ENCODE measurements at places on chromosomes 12 and 14.

GRCh38 chr14:58752771-58753201 is 115.0 kb downstream of the DACT1 start:
- no peak for DNase-seq

- DNase-seq, result no peak
Measured at GRCh38 chr14:36767603-36768281, 106.1 kb downstream of the PAX9 start.

- DNase-seq, result no peak
Measured at GRCh38 chr14:51652168-51653078, 713 bp downstream of the FRMD6 start.

GRCh38 chr12:112380663-112381405 is 1.4 kb downstream of the HECTD4 start:
- DNase-seq, result no peak

DNA sequence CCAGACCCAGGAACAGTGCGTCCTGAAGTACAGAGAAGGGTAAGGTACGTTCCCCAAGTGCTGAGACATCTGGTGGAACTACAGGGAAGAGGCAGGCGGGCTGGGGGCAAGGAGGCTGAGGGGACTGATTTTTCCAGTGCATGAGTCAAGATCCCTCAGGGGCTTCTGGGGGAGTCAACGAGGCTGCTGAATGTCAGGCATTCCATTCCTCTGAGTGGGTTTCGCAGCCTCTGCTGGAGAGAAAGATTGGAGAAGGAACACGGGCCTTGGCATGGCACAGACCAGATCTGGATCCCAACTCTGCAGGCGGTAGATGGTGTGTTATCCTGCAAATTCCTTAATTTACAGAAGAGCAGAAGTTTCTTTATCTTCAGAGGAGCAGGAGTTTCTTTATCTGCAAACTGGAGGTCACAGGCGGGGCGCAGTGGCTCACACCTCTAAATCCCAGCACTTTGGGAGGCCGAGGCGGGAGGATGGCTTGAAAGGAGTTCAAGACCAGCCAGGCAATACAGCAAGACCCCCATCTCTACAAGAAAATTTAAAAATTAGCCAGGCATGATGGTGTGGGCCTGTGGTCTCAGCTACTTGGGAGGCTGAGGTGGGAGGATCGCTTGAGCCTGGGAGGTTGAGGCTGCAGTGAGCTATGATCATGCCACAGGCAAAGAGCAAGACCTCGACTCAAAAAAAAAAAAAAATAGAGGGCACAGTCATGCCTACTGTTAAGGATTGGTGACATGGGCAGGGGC is 132.6 kb upstream of the MAP1LC3B2 start:
- no peak for DNase-seq

DNA sequence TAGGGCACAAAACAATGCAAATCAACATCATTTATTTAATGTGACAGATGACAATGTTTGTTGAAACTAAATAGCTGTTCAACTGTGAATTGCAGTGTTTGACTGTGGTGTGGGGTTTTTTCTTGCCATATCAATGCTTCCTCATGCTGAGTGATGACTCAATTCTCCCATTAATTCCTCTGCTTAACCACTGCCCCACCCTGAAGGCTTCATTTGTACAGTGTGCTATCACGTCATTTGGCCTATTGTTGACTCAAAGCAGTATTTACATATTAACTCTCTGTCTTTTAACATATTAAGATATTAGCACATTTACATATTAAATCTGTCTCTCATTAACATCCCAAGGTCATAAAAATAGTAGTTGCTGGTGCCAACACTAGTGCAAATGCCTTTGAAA is 164.8 kb upstream of the NRXN3 start:
- DNase-seq, result no peak

All from activated CD8-positive, alpha-beta memory T cell treated with anti-CD3 and anti-CD28 coated beads, Interleukin-2, amount 50 U/mL, for 48 hours (primary cell).